ENCODE measurements at places on chromosomes 6 and 20.

- DNase-seq = no peak
These were observed 9.3 kb upstream of the RPS6KA2 start for GRCh38 chr6:166636191-166636933.

- DNase-seq = no peak
These were observed 217.5 kb downstream of the TMEM200A start for GRCh38 chr6:130583268-130583667.

GRCh38 chr20:48995589-48995988 is 50.5 kb upstream of the CSE1L start:
- DNase-seq = no peak

DNA sequence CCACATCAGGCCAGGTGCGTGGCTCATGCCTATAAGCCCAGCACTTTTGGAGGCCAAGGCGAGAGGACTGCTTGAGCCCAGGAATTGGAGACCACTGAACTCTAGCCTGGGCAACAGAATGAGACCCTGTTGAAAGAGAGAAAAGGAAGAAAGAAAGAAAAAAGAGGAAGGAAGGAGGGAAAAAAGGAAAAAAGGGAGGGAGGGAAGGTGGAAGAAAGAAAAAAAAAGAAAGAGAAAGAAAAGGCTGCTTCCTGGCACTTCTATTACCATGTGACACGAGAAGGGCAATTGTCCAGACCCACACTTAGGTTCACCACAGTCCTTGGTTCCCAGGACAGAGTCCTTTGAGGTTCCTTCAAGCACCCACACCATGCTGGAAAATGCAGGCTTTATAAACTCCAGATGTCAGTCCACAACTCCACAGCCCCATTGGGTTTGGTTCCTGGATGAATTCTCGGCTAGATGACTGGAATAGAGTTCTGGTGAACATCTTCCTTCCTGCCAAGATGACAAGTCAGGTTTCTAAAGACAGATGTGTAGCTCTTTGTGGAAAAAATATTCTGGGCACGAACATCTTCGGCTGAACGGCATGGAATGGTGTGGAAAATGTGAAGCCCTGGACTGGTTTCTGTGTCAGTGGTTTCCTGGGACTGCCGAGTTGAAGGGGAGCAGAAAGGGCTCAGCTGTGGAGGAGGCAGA is 32.5 kb downstream of the NT5E start:
- DNase-seq = no peak

DNA sequence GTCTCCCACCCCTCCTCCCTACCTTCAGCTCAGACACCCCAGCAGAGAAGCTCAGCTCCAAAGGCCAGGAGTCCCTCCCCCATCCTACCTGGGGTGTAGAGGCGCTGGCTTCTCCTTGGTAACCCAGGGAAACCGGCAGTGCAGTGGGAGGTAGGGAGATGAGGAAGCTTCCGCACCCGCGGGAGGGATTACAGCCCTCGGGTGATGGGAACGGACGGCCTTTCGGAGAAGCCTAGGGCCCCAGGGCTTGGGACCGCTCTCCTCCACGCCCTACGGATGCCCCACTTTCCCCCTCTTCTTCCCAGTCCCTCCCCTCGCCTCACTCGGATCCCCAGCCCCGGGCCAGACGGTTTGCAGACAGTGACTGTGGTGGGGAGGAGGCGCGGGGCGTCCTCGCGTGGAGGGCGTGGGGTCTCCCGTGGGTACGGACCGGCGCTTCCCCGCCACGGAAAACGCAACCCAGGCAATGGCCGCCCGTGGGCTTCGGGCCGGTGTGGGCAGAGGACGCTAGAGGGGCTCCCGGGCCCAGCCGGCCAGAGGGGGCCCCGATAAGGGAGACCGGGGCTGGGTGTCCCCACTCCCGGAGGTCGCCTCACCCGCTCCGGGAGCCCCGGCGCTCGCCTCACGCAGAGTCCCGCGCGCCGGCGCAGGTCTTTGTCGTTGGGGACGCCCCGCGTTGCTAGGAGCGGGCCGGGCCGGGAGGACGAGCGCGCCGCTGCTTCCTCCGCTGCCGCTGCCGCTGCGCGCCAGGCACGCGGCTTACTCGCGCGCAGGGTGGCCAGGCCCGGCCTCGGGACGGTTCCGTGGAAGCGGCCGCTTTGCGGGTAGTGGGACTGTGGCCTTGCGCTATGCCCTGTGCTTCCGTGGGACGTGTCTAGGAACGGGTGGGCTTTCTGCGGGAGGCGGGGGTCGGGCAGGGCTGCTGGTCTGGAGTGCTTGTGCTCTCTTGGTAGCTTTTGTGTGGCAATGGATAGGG is 15.8 kb downstream of the AARS2 start:
- DNase-seq = peak; percentile 3

GRCh38 chr6:79543411-79543810 is 6.2 kb upstream of the LCA5 start:
- DNase-seq = no peak

- no peak for DNase-seq
These were observed 82.8 kb upstream of the FOXA2 start for GRCh38 chr20:22667198-22667597.

- no peak for DNase-seq
These were observed 159.9 kb upstream of the PCSK2 start for GRCh38 chr20:17066902-17067301.

DNA sequence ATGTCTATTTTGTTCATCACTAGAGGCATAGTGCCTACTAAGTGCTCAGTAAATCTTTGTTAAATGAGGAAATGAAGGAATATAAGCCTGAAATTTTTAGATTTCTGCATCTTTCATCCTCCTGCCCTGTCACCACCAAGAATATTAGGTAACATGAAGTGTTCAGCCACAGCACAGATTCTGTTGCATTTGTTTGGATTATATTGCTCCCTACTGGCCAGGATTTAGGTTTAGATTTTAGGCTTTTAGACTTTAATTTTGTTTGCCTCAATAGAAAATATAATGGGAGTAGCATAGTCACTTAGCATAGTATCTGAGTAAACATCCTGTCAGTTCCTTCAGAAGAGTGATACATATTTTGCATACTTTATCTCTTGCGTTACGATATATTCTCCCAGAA is 14.2 kb downstream of the FARS2 start:
- no peak for DNase-seq

DNA sequence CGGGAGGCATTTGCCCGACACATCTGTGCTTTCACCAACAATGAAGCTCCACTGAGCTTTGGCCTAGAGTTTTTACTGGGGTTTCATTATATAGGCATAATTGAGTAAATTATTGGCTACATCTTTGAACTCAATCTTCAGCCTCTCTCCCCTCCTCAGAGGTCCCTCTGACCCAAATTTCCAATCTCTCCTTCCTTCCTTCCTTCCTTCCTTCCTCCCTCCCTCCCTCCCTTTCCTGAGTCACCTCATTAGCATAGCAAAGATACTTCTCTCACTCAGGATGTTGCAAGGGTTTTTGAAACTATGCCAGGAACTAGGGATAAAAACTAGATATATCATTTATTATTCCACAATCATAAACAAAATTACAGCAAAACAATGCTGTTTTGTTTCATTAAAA is 238.2 kb upstream of the PRND start:
- no peak for DNase-seq

DNA sequence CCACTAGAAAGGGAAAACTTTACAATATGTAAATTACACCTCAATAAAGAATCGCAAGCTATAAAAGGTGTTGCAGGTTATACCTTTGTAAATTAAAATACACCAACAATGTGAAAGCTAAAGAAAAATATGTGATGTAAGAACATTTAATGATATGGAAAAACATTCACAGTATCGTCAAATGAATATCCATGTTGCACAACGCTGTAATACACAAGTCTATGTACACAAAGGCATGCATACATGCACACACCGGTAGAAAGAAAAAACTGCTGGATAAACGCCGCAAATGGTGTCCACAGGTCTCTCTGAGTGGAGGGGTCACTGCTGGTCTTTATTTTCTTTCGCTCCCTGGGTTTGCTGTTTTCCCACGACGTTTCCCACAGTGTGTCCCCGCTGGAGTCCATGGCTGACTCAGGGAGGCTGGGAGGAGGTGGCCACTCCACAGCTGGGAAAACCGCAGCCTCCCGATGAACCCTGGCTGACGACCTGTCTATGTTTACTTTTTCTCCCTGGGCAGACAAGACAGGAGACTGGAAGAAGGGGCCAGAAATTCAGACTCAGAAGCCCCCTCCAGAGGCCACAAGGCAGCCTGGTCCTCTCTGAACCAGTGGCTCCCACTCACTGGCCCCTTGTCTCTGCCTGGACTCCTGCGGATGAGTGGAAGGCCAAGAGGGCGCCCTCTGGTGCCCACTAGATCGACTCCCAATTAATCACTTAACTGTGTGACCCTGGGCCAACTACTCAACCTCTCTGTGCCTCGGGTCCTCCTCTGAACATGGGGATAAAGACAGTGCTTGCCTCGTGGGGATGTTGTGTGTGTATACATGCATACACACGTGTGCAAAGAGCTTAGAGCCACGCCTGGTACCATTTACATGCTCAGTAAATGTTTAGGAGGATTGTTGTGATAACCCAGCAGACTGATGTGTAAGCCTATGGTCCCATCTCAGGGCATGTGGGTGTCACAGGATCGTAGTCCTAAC is 12.8 kb upstream of the BPI start:
- DNase-seq = no peak

GRCh38 chr6:82567621-82568020 is 204.0 kb downstream of the TPBG start:
- no peak for DNase-seq

- no peak for DNase-seq
These were observed 21.4 kb downstream of the BHLHE23 start for GRCh38 chr20:62985444-62985778.

DNA sequence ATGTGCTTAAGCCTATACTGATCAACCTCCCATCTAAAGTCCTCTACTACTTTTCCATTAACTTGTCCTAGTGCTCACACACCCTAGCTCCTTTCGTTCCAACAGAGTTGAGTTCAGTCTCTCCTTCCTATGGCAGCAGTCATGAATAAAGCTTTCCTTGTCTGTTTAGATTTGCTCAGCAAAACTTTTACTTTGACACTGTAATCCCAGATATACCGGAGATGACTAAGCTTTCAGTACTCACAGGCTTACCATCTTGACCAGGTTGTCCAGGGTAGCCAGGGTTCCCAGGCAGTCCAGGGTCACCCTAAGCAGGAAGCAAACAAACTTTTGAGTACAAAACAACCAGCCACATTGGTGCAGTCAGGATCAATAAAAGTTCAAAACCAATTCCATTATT is 90.7 kb downstream of the COL21A1 start:
- DNase-seq = no peak

- DNase-seq = no peak
These were observed 15.4 kb upstream of the PAQR8 start for GRCh38 chr6:52346503-52346902.

DNA sequence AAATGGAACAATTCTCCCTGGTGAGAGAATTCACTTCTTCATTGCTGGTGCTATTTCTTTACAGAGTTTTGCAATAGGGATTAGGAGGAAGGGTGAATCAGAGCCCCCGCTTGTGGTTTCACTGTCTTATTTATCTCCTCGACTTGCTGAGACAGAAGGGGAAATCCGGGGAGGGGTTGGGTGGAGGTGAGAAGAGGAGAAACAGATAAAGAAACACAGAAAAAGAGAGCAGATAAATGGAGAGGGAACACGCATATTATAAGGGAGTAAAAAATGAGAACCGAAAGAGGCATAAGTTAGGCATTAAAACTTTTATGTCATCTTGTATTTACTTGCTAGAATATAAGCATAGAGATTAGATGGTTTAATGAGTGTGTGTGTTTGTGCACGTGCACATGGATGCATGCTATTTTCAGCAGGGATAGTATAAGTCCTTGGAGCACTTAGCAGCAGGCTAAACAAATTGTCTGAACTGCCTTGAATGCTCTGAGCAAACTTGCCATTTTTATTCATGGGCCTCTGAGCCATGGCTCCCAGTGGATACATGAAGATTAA is 105.0 kb downstream of the OLIG3 start:
- peak; percentile 37 for DNase-seq

DNA sequence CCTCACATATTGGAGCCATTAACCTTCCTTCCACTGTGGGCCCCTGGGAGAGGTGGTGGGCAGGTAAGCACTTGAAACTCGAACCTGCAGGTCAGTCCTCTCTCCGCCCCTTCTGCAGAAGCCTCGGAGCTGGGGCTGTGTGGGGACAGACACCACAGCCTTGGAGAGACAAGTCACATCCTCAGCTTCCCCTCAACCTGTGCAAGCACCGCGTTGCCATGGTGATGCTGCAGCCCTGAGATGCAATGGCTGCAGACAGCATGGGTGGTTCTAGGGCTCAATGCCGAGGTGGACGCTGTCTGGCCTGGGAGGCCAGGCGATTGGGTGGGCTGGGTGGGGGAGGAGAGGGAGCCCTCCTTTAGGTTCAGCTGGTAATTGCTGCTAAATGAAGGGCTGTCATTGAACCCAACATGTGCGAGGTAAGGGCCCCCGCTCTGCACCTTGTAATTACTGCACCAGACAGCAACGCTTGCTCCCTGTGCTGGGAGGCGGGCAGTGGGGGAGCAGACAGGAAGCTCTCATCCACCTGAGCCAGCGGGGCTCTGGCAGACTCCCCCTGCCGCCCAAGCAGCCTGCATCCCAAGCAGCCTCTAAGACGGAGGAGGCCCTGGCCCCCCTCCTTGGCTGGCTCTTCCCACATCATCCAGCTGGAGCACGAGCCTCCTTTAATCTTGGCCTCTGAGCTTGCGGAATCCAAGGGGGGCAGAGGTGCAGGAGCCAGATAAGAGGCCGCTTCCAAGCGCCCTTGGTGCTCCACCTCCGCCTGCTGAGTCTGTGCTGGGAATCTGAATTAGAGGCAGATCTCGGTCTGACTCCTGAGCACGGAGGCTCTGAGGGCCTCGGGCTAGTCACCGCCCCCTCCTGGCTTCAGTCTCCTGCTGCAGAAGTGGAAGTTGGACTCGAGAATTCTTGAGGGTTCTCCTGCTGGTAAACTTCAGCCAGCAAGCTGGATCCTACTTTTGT is 39.8 kb upstream of the CDH22 start:
- DNase-seq = no peak

- DNase-seq = no peak
These were observed 109.3 kb downstream of the IBTK start for GRCh38 chr6:82138075-82138791.

DNA sequence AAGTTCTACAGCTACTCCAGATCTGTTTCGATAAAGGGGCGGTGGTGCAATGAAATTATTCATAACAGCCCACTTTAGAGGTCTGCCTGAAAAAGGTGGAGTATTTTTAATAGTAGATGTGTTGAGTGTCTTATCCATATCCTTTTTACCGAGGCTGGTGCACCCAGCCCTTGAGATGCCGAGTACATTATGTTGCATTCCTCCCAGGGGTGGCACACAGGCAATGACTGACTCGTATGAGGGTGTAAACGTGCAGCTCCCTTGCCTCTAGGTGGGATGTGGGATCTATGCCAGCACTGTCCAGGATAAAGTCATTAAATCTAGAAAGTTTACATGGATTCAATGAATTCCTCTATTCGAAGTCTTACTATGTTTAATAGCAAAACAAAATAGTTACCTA is 355.6 kb downstream of the PLCB1 start:
- DNase-seq = no peak

- no peak for DNase-seq
These were observed 47.9 kb upstream of the RNF8 start for GRCh38 chr6:37305841-37306425.

- DNase-seq = no peak
These were observed 34.3 kb upstream of the LAMP5 start for GRCh38 chr20:9480066-9480465.

DNA sequence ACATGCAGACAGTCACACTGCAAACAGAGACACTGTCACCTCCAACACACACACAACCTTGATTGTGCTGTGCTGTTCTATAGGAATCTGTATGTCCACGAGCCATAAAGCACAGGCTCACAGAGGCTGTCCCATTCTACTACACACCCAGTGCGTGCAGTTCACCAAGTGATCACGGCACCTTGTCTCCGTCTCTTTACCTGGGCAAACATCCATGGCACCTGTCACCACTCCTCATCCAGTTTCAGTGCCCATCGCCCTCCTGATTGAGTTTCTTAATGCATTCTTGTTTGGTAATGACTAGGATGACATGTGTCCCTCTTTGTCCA is 65.8 kb upstream of the STMND1 start:
- DNase-seq = no peak
